ENCODE measurements at places on chromosomes 16 and 17. TPM values are rescaled to one million over a fixed set of nuclear protein-coding genes. Genes with fewer than 3 reads are reported as not detected.
A peak's percentile ranks its signal among the peaks of the same experiment; 100 is the strongest.

GRCh38 chr17:81867170-81867990 lies 3.8 kb downstream of the ARHGDIA start:
- H3K27ac ChIP-seq = peak overlapping the region; percentile 19
- H3K4me1 ChIP-seq = peaks cover 32% of the 10 kb centered on the region
- H3K36me3 ChIP-seq = peaks cover 6% of the 10 kb centered on the region
- H3K4me3 ChIP-seq = peak overlapping the region; percentile 85
- DNase-seq = no peak

ADAD2 gene
- not detected for total RNA-seq

PPY gene
- not detected for total RNA-seq

DNA sequence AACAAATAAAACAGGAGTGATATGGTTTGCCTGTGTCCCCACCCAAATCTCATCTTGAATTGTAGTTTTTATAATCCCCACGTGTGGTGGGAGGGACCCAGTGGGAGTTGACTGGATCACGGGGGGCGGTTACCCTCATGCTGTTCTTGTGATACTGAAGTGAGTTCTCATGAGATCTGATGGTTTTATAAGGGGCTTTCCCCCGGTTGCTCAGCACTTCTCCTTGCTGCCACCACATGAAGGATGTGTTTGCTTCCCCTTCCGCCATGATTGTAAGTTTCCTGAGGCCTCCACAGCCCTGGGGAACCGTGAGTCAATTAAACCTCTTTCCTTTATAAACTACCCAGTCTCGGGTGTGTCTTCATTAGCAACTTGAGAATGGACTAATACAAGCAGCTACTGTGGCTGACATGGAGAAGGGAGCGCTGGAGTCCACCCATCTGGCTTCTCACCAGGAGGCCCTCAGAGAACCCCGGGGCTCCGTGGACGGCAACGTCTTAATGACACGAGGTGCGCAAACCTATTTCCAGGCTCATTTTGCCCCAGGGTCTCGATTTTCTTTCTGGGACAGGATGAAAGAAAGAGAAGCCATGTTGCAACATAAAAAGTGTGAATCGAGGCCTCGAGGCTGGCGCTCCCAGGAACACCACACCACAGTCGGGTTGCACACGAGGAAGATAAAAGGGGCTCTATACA lies 129.5 kb downstream of the DYNLRB2 start:
- H3K4me3 ChIP-seq = no peak overlapping the region
- peaks cover 11% of the 10 kb centered on the region for H3K27me3 ChIP-seq
- H3K27ac ChIP-seq = no peak overlapping the region
- peaks cover 5% of the 10 kb centered on the region for H3K4me1 ChIP-seq

DNA sequence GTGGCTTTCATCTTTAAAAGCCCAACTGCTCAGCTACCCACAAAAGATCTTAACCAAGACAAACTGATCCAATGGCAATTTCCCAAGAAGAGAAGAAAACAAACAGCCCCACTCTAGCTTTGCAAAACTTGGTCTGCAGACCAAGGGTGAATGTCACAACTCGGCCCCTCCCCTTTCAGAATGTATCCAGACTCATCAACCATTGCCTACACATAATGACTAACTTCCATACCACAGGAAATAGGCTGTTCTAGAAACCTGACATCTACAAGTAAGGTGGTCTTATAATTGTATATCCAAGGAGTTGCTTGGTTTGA lies 16.0 kb downstream of the DCUN1D3 start:
- no peak overlapping the region for H3K27ac ChIP-seq
- no peak for DNase-seq
- peaks cover 12% of the 10 kb centered on the region for H3K36me3 ChIP-seq

- DNase-seq = no peak
- H3K27me3 ChIP-seq = peaks cover 57% of the 10 kb centered on the region
- no peak overlapping the region for H3K4me3 ChIP-seq
- no peak overlapping the region for H3K27ac ChIP-seq
- H3K36me3 ChIP-seq = no peaks in the 10 kb centered on the region
- H3K4me1 ChIP-seq = peaks cover 42% of the 10 kb centered on the region
Measured at GRCh38 chr16:84823484-84823883, 3.7 kb downstream of the CRISPLD2 start.

DNA sequence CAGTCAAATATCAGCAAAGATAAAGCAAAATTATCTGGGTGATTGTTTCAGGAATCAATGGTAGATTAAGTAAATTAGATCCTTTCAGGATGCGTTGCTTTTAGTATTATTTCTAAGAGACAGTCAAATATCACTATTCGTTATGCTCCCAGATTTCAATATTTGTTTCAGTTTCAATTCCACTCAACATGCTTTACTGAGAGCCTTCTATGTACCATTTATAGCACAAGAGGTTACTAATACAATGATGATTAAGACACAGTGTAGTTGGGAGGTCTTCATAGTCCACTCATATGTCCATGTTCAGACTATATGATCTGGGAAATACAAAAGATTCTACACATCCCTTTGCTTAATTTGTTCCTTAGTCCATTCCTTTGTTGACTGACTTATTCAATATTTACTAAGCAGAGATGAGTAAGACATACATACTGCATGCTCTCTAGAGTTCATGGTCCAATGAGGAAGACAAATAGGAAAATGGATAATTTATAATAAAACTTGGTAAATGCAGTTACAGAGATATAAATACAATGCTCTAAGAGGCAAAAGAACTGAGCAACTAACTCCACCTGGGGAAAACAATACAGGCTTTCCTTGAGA lies 88.2 kb upstream of the NOG start:
- H3K4me1 ChIP-seq = no peaks in the 10 kb centered on the region
- no peak overlapping the region for H3K27ac ChIP-seq
- no peaks in the 10 kb centered on the region for H3K36me3 ChIP-seq
- no peak overlapping the region for H3K4me3 ChIP-seq

- H3K27ac ChIP-seq = no peak overlapping the region
- no peaks in the 10 kb centered on the region for H3K27me3 ChIP-seq
- H3K4me3 ChIP-seq = no peak overlapping the region
Measured at GRCh38 chr17:61806081-61806828, 57.1 kb downstream of the BRIP1 start.

ARL5C gene
- not detected for total RNA-seq

- DNase-seq = no peak
Measured at GRCh38 chr17:60598001-60598736, 1.8 kb upstream of the PPM1D start.

DNA sequence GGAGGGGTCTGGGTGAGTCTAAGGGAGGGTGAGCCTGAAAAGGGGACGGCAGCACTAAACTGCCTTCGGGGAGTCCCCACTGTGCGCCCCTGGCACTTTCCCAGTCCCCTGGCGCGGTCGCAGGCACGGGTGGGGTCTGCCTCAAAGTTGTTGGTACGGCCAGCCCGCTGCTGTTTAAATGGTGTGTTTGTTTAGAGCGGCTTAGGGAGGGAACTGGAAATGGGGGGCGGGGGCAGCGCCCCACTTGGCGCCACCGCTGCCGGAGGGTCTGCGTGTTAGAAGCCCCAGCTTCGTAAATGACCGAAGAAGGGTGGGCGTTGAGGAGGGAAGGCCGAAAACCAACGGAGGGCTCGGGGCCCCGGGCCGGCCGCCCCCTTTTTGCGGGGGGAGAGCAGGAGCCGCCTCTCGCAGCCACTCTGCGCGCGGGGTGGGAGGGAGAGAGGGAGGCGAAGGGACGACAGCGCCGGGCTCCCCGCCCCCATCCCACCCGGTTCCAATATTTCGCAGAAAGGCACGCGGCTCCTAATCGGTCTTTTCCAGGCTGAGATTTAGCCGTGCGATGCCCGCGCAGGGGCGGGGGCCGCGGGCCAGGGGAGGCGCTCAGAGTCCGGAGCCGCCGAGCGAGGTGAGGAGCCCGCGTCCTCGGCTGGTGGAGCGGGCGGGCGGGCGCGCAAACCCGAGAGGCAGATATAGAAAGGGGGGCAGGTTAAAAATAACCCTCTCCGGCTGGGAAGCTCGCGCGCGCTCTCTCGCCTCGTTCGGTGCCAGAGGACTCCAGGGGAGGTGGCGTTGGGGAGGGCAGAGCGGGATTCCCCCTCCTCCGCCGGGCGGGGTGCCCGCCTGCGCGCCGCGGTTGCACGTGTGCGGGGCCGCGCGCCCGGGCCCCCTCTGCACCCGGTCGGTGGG lies 54.9 kb downstream of the SREBF1 start:
- H3K4me3 ChIP-seq = peak overlapping the region; percentile 81
- no peaks in the 10 kb centered on the region for H3K36me3 ChIP-seq
- peak; percentile 30 for DNase-seq
- no peak overlapping the region for H3K27ac ChIP-seq

- H3K4me3 ChIP-seq = no peak overlapping the region
- no peaks in the 10 kb centered on the region for H3K27me3 ChIP-seq
- DNase-seq = no peak
- H3K4me1 ChIP-seq = peaks cover 11% of the 10 kb centered on the region
- H3K36me3 ChIP-seq = no peaks in the 10 kb centered on the region
- H3K27ac ChIP-seq = no peak overlapping the region
Measured at GRCh38 chr17:81416612-81417011, 21.4 kb downstream of the BAHCC1 start.

GRCh38 chr16:56515665-56516064 lies 4.2 kb downstream of the BBS2 start:
- no peak for DNase-seq
- peak overlapping the region; percentile 54 for H3K4me3 ChIP-seq
- H3K27me3 ChIP-seq = no peaks in the 10 kb centered on the region

DNA sequence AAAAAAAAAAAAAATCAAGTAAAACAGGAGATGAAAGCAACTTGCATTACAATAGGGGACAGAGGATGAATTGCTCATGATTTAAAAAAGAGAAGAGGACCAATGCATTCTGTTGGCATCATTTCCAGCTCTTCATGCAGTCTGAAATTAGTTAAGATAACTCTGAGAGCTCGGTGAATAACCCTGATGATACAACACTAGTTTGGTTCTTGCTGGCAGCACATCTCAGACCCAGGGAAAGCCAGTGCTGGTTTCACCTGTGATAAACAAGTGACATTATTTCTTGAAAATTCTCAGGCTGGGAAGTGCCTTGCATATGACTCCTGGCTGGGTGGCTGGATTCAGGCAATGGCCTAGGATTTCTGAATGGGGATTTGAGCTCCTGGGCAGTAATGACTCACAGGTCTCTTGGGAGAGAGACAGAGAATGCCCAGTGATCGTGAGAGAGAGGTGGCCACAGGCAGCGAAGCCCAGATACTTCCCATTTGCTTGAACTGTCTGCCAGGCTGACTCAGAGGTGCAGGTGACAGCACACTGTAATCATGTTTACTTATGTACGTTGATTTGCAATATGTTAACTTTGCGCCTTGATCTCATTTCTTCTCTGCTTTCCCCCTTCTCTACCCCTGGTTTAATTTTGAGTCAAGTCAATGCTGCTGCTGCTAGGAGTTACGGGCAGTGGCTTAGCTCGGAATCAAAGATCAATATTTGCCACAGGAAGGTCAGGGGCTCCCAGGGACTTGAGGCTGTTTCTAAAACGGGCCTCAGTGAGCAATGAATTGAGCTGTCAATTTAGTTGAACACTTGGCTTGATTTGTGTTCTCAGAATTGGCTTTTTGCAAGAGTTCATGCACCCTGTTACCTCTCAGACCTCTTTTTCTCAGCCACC lies 27.1 kb downstream of the ARSG start:
- no peak for DNase-seq
- H3K27ac ChIP-seq = peak overlapping the region; percentile 24
- peak overlapping the region; percentile 19 for H3K4me3 ChIP-seq
- H3K4me1 ChIP-seq = peaks cover 50% of the 10 kb centered on the region

ATP2A1 gene
- total RNA-seq = 3.3 TPM

JPH3 gene
- 9.1 TPM for total RNA-seq

DNA sequence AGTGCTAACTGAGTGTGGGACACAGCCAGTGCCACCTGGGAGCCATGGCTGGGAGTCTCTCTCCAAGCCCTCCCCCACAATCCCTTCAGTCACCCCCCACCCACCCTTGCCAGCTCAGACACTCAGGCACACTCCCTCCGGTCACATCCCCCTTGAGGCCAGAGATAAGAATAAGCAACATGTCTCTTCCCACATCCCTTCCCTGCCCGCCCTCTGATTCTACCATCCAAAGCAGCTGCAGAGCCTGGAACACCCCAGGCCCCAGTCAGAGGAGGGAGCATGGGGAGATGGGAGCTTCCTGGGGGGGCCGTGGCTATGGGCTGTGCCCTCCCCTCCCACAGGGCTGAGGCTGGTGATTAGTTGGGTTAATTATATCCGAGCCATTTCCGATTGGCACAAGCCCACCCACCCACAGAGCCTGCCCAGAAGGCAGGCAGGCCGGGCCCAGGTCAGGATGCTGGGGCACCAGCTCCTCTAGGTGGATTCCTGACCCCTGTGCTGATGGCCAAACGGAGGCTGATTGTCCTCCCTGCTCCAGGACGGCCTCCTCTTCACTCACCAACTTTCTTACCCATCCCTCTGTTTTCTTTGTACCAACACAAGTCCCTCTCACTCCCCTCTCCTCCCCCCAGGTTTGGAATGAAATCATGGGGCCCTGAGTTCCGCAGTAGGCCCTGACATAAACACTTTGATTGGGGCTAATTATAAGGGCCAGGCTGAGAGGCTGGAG lies 28.6 kb upstream of the MEIOC start:
- H3K4me3 ChIP-seq = peak overlapping the region; percentile 52
- peak overlapping the region; percentile 97 for H3K27ac ChIP-seq
- no peaks in the 10 kb centered on the region for H3K27me3 ChIP-seq
- H3K4me1 ChIP-seq = peaks cover 23% of the 10 kb centered on the region
- DNase-seq = no peak

MPO gene
- not detected for total RNA-seq

DNA sequence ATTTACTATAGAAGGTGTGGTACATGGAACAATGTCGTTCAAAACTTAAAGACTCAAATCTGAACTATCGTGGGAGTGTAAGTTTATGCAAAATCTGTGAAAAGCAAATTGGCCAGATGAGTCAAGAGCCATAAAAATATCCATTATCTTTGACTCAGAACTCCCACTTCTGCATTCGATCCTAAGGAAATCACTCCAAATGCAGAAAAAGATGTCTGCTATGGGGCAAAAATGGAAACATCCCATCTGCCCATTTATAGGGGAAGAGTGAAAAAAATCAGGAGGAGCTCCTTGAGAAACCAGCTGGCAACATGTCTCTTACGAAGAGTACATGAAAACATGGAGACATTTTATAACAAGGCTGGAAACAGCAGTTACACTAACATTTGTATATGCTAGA lies 43.6 kb upstream of the CCDC182 start:
- no peak for DNase-seq
- no peaks in the 10 kb centered on the region for H3K36me3 ChIP-seq
- H3K4me1 ChIP-seq = no peaks in the 10 kb centered on the region
- H3K4me3 ChIP-seq = no peak overlapping the region
- peaks cover 6% of the 10 kb centered on the region for H3K27me3 ChIP-seq

PRSS33 gene
- 0.39 TPM for total RNA-seq

TRAF7 gene
- total RNA-seq = 85.5 TPM

Measured in neural crest cell (in vitro differentiated cells).